Activated naive CD4-positive, alpha-beta T cell treated with anti-CD3 and anti-CD28 coated beads, Interleukin-2, amount 50 U/mL, for 16 hours (primary cell): ENCODE measurements at places on chromosomes 12 and 14.
A peak's percentile ranks its signal among the peaks of the same experiment; 100 is the strongest.

DNA sequence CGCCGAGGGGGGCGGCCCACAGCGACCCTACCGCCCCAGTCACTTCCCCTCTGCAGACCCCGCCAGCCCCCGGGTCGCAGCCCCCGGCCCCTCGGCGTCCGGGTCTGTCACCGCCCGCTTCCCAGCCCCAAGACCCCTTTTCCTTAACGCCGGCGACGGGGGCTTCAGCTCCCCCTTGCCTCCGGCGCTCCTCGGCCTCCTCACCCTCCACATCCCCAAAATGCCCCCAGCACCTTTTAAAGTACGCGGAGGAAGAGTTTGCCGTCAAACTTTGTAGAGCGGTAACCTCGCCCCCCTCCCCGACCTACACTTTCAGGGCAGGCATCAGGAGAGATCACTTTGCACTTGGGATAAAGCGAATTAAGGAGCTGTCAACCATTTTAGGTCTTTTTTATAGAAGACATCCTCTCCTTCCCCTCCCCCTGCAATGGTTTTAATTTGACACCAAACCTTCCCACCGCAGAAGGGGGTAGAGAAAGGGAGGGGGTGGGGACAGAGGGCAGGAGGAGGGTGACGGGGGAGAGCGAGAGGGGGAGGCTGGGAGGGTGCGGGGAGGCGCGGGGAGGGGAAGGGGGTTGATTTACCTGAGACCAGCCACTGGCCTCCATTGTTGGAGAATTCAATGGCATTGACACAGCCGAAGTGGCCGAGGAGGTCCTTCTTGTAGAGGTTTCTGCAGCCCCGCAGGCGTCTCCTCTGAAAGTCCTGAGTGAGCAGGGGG is 578 bp downstream of the DCAF5 start:
- DNase-seq = peak; percentile 54

- DNase-seq = no peak
Measured at GRCh38 chr12:114744691-114745090, 60.7 kb upstream of the TBX3 start.

- DNase-seq = no peak
Measured at GRCh38 chr14:92482621-92483319, 30.8 kb upstream of the RIN3 start.

GRCh38 chr12:96335270-96335669 is 65.0 kb downstream of the CDK17 start:
- DNase-seq = no peak

DNA sequence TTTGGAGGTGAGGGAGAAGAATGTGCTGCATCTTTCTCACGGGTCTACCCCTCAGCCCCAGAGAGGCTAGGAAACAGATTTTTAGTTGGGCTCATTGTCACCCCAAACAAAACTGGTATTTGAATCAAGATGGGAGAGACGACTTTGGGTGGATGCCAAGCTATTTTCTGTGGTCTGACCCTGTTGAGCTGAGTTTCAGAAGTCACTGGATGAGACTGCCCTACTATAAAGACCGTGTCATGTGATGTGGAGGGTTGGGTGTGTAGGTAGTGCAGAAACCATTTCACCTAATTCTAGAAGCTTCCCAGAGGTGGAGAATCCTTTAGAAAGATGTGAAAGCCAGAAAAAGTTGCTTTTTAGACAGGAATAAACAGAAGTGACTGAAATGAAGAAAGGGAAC is 60.2 kb downstream of the IFT43 start:
- no peak for DNase-seq

DNA sequence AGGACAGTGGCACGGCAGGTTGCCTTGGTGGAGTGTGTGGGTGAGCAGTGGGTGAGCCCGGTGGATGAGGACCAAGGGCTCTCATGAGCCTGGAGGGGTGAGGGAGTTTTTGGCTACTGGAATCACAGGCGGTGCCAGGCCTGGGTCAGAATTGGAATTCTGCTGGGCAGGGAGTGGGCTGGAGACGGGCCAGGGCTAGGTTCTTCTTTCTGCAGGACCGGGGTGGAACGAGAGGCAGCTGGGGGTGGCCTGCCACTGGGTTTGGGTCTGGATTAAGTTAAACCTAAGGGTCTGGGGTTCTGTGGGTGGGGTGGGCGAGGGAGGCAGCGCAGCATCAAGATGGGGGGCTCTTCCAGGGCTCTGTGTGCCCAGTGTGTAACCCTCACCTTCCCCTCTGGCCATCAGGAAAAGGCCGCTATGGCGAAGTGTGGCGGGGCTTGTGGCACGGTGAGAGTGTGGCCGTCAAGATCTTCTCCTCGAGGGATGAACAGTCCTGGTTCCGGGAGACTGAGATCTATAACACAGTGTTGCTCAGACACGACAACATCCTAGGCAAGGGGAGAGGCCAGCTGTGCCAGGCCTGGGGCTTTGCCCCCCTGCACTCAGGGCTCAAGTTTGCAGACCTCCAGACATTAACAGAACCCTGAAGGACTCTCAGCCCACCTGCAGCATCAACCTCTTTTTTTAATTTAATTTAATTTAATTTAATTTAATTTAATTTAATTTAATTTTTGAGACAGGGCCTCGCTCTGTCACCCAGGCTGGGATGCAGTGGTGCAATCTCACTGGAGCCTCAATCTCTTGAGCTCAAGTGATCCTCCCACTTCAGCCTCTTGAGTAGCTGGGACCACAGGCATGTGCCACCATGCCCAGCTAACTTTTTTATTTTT is 7.0 kb downstream of the ACVRL1 start:
- no peak for DNase-seq

DNA sequence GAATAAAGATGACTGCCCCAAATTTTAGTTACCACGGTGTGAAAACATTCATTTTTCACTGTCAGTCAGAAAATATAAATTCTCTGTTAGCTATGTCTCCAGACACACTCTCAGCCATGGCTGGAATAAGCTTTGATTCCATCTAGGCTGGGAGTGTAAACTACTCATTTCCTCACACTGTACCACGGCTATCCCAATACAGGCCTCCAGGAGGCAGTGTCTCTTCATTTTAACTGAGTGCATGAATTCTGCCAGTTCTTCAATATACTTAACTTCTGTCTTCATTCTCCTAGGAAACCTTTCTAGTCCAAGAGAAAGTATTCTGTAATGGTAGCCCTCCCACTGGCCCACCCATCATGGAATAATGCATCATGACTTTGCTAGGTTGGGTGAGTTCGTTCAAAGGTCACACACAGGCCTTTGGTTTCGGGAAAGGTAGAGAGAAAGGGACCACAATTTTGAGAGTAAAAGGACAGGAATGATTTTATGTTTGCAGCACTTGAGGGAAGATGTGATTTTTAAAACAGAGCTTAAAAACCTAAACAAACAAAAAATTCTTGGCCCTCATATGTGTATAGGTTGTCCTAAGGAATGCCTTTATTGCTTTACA is 381.1 kb downstream of the SEC23A start:
- DNase-seq = no peak

- no peak for DNase-seq
Measured at GRCh38 chr14:71416392-71416791, 509.1 kb downstream of the PCNX1 start.

DNA sequence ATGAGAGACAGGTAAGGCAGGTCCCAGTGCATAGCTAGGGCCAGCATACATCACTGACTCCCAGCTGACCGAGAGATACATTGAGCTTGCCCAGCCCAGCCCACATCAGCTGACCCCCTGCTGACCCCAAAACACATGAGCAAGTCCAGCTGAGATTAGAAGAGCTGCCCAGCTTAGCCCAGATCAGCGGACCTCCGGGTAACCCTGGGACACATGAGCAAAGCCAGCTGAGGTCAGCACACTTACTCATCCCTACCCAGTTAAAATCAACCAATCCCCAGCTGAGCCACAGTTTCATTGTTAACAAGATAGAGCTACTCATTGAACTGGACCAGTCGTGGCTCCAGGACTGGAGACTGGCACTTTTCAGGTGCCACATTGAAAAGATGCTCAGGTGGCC is 21.8 kb upstream of the FBXO34 start:
- no peak for DNase-seq

- DNase-seq = no peak
Measured at GRCh38 chr12:97425802-97426491, 36.7 kb upstream of the RMST start.

DNA sequence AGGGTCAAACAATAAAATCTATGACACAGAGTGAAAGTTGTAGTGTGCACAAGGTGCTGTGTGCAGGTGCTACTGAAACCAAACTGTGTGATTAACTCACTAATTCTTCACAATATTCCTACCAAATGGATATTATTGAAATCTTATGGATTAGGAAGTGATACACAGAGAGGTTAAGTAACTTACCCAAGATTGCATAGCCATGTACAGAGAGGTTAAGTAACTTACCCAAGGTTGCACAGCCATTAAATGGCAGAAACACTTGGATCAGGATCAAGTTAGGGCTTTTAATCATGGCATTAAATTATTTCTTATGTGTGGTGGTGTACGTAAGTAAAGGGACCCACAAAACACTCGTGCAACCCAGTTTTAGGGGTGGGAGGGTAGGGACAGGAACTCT is 771.4 kb downstream of the AACS start:
- no peak for DNase-seq

DNA sequence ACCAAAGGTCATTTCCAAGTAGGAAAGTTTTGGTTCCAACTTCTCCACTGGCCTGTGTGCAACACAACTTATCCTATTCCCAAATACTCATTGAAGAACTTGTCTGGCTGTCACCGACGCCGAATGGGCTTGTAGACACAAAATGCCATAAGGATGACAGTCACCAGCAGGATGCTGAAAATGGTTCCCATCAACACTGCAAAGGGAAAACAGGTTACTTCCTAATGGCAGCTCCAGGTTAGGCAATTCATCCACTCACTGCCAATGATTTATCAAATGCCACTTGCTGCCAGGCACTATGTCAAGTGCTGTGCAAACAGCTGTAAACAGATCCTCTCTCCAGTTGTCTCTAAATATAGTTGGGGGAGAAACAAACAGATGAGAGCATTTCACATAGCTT is 6.1 kb downstream of the C12orf76 start:
- DNase-seq = no peak
